ENCODE measurements at places on chromosomes 5 and 9. TPM values are rescaled to one million over a fixed set of nuclear protein-coding genes. Genes with fewer than 3 reads are reported as not detected.

PTGR1 gene
- total RNA-seq, result 0.96 TPM

SHISAL2B gene
- total RNA-seq, result not detected

PFN3 gene
- total RNA-seq, result not detected

KCNN2 gene
- total RNA-seq, result not detected

PRRC2B gene
- total RNA-seq, result 146 TPM

IL5 gene
- 84.3 TPM for total RNA-seq

CATSPER3 gene
- 0.29 TPM for total RNA-seq

ORM1 gene
- total RNA-seq, result not detected

TMC1 gene
- not detected for total RNA-seq

All from CD8-positive, alpha-beta memory T cell (primary cell).